ENCODE measurements at places on chromosomes 1 and 21.

- DNase-seq, result no peak
Observed at GRCh38 chr1:5978452-5978851, 13.8 kb downstream of the NPHP4 start.

- DNase-seq, result no peak
Observed at GRCh38 chr1:213615226-213615916, 372.4 kb upstream of the PROX1 start.

- DNase-seq, result no peak
Observed at GRCh38 chr1:1596493-1597274, 3.3 kb downstream of the FNDC10 start.

DNA sequence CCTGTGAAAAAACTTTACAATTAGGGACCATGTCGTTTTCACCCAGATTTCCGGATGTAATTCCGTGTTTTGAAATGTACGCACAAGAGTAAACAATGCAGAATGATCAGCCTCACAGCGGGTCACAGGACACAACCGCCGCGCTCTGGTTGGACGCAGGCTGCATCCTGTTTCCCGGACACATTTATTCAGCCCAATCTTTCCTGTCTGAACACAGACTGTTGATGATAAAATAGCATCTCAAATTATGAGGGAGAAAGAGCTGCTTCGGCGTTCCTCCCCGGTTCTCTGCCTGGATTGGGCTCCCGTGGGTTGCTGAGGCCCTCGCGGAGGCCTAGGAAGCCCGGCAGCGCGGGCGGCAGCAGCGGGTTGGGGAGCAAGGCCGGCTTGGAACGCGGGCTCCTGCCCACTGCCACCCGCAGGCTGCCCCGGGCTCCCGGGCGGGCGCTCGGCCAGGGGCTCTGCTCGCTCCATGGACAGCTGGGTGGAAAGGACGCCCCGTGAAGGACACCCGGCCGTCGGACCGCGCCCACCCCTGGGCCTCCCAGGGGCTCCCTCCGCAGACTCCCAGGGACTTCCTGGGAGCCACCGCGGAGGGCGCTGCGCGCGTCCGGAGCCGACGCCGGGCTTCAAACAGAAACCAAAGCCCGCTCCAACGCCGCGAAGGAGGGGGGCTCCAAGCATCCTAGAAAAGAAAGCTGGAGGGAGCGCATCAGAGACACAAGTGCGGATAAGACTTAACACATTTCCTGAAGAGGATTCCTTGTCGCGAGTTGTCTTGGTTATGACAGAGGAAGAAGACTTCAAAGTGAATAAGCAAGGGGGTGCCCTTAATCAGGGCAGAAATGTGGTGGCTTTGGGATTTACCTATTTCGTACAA, 122.3 kb downstream of the ESRRG start:
- DNase-seq, result peak; percentile 80

- peak; percentile 76 for DNase-seq
Observed at GRCh38 chr21:14864211-14865021, 200.4 kb downstream of the NRIP1 start.

DNA sequence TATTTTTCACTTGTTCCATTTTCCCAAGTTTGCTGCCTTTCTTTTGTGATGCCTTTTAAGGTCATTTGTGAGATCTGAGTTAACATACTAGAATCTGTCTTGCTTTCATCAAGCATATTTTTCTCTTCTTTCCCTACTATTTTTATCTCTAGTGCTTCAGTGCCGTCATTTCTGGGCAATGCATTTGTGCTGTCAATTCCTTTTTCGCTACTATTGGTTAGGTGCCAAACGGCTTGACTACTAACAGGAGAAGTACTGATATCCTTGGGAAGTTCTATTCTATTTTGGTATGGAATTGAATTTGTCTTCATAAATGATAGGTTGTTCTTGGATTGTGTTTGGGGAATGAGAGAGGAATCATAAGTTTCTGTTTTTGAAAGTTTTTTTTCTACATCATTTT, 42.2 kb downstream of the LRRC53 start:
- DNase-seq, result peak; percentile 68

- no peak for DNase-seq
Observed at GRCh38 chr1:25186161-25187007, 45.9 kb downstream of the SYF2 start.

GRCh38 chr21:16310176-16310575, 580.4 kb downstream of the USP25 start:
- DNase-seq, result no peak

DNA sequence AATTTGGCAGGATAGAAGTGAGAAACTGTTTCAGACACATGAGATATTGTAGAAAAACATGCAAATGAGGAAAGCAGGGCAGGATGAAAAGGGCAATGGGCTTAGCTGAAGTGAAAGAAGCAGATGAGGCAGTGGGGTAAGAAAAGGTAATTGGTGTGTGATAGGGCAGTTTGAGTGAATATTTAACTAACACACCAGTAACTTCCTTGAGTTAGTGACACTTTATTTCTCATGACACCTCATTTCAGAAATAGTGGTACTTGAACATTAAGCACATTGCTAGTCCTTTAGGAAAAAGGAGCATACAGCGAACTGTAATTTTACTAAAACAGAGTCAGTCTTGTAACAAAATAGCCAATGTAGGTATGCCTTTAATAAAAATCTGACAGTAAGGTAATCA, 415.0 kb downstream of the DPYD start:
- no peak for DNase-seq

- peak; percentile 21 for DNase-seq
Observed at GRCh38 chr1:68107771-68108170, 57.3 kb upstream of the DIRAS3 start.

DNA sequence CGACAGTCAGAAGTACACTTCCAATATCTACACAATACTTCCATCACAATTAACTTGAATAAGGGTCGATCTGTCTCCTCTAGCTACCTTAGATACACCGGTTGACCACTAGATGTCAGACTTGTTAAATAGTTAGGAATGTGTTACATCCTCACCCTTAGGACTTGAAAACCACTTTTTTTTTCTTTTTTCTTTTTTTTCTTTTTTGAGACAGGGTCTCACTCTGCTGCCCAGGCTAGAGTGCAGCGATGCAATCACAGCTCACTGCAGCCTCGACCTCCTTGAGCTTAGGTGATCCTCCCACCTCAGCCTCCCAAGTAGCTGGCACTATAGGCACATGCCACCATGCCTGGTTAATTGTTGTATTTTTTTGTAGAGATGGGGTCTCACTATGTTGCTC, 120.4 kb upstream of the GREM2 start:
- DNase-seq, result peak; percentile 69

DNA sequence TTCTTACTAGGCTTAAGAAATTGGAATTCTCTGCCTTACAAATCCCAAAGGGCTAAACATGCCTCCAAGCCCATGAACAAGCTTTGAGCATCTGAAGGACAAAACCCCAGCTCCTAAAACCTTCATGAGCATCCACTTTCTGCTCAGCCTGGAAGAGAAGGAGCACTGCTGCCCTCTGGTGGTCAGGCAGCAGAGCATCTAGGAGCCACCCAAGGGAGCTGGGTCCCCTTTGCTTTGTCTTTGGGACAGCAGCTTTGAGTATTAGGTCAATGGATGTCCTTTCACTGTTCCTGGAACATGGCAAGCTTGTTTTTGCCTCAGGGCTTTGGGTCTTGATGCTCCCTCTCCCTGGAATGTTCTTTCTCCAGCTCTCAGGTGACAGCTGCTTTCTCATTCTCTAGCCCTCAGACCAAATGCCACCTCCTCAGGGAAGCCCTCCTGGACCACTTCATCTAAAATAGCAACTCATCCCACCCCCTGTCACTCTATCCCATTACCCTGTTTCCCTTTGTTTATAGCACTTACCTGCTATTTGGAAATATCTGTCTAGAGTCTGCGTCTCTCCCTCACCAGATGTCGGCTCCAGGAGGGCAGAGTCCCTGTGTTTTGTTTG, 25.7 kb downstream of the RAB7B start:
- DNase-seq, result peak; percentile 81

DNA sequence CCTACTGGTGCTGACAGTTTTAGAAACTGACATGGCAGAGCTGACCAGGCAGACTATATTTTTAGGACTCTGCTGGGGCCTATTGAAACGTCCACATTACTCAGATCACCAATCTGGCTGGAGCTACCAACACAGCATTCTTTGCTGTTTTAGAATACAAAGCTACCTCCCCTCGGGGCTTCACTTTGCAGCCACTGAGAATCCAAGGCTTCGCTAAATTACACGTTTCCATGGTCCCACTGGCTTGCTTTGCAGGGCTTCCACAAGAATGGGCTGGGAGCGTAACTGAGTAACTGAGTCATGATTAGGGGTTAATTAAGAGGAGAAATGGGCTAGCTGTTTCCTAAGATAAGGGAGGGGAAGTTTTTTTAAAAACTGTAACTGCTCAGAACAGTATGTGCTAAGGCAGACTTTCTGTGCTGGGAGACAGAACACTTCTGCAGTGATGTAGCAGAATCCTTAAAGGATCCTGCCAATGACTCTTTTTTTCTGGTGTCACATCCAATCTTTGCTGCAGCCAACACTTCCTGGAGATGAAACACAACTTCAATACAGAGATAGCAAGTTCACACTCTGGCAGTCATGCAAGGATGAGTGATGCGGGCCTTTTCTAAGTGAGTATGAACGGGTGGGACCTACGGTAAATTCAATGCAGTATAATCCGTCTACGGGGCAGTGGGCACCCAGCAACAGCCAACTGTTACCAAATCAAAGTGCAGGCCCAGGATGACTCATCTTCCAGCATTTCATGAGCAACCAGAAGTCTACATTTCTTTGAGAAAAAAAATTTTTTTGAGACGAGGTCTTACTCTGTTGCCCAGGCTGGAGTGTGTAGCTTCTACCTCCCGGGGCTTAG, 21.5 kb downstream of the NDUFS5 start:
- DNase-seq, result peak; percentile 87

DNA sequence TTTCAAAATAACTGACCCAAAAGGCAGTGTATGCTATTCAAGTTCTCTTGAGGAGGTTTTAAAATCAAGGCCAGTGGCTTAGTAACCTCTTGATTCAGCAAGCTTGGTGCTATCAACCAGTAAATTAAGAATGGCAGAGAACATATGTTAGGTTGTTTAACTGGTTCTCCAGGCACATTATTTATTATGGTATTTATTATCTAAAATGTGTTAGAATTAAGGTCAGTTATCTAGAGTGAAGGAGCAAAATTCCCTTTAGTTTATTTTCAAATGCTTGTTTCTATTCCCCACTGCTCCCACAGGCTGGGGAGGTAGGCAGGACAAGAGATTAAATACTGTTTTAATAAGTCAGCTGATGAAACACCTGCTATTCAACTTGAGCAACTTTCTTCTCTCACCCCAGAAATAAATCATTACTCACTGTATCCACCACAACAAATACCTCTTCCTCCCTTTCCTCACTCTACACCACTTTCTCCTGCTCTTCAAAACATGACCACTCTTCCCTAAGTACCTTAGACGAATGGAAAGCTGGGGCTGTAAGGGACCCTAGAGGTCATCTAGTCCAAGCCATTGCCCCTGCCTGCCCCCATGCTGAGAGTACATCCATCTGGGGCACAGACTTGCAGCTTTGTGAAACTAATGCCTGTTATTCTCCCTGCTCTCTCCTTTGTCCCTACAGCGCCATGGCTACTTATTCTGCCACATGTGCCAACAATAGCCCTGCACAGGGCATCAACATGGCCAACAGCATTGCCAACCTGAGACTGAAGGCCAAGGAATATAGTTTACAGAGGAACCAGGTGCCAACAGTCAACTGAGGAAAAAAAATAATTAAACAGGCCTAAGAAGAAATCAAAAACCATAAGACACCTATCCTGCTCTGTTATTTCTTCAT, 71.7 kb downstream of the PRRX1 start:
- DNase-seq, result no peak

DNA sequence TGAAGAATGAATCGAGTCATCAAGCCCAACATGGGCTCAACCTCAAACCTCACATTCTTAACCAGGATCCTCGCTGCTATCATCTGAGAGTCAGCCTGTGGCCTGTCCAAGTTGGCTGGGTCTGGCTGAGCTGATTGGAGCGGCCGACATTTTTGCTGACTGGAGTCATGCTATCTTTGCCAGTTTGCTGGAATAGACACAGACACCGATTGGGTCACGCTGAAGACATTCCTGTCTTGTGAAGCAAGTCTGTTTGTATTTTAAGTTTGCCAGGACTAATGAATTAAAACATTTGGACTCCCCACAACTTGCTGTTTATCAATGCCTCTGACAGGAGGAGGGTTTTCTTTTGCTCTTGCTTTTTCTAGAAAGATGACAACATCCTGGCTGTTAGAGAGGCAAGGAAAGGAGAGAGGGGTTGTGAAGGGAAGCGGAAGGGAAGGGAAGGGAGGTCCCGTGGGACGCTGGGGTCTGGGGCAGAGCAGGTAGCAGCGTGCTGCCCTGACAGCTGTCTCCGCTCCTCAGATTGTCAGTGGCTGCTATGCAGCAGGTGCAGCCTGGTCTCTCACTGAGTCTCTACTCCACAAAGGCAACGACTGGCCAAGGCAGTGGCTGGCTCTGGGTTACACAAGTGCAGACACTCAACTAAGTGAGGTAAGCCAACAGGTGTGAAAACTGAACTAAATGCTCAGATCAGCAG, at the start of gene MAP3K7CL:
Gene MAP3K7CL (plus strand): TSS at position 375 of the 700 bp plus-strand sequence. CDS start 2,701 bp downstream, outside the sequence.
- DNase-seq, result peak; percentile 100

GRCh38 chr21:34280959-34281358, 82.8 kb upstream of the KCNE2 start:
- DNase-seq, result no peak

- DNase-seq, result no peak
Observed at GRCh38 chr1:226984521-226985238, 44.6 kb downstream of the COQ8A start.

DNA sequence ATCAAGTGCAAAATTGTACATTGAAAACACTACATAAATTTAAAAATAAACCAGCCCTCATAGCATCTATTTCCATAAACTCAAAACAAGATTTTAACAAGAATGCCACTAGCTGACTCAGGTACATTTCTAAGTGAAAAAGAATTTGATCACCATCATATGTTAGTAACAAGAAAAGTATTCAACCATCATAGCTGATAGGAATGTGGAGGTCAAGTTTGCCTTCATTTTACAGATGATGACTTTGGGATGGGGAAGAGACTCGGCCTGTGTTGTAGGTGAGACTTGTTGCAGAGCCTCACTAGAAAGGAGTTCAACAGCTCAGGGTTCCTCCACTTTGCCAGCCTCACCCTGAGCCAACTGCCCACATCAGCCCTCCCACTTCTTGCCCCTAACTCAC, 318.8 kb upstream of the FAM78B start:
- DNase-seq, result peak; percentile 7

GRCh38 chr1:233364026-233364425, 36.5 kb downstream of the MAP3K21 start:
- DNase-seq, result no peak

Data from fibroblast of skin of right biceps (primary cell).